ENCODE measurements at places on chromosomes 2 and 18.

GRCh38 chr2:65403529-65403915, 28.9 kb downstream of the SPRED2 start:
- DNase-seq = no peak

GRCh38 chr2:105181282-105181681, 60.3 kb upstream of the GPR45 start:
- DNase-seq = no peak

- no peak for DNase-seq
Observed at GRCh38 chr18:2910261-2910660, 63.5 kb downstream of the EMILIN2 start.

DNA sequence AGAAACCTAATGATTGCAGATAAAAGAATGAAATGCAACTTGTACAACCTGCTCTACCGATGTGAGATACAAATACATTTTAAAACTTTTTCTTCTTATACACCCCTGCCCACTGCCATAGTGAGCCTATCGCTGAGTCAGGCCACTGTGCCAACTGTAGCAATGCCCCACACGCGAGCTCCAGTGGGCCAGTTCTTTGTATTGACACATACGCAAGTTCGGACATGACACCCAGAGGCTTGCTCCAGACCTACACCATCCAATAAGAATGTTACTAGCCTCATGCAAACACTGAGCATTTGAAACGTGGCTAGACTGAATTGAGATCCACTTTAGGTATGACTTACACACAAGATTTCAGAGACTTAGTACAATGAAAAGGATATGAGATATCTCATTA, 340.1 kb downstream of the ARHGAP15 start:
- DNase-seq = no peak

- no peak for DNase-seq
Observed at GRCh38 chr2:225400546-225401400, 1.3 kb downstream of the NYAP2 start.

DNA sequence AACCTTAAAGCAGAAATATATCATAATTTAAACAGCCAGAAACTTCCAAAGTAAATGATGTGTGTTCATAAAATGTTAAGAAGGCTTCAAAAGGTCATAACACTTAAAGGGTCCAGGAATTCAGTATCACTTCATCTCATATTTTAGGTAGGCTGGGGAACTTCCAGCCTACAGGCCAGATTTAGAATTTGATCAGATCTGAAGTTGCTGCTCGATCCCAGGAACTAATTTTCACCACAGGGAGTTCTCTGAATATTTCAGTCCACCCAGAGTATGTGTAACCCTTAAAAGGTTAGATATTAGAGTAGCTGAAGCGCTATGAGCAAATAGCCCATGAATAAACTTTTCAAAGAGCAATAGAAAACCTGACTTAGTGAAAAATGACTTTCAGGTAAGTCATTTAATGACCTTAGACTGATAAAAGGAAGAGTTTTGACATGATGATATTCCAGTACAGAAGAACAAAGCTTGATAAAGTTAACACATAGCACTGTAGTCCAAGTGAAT, 1.7 kb downstream of the WIPF1 start:
- no peak for DNase-seq
